NCI-H2171 treated with DMSO at 0.1 percent for 48 hours (cell line): ENCODE measurements at places on chromosomes 13 and 19.
A peak's percentile ranks its signal among the peaks of the same experiment; 100 is the strongest.

DNA sequence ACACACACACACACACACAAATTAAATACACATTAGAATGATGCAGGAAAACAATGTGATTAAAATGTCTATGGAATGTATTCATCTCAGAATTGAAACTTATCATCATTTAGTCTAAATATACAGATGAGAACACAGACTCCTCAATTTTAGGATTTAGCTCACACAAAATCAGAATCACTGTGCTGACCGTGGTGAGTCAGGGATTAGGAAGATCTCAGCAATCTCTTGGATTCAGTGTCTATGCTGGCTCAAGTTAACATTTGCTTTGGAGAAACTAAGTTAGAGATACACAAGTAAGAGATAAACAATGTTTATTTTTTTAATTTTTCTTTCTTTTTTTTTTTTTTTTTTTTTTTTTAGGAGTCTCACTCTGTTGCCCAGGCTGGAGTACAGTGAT lies 323.6 kb downstream of the KLF12 start:
- no peak for DNase-seq

DNA sequence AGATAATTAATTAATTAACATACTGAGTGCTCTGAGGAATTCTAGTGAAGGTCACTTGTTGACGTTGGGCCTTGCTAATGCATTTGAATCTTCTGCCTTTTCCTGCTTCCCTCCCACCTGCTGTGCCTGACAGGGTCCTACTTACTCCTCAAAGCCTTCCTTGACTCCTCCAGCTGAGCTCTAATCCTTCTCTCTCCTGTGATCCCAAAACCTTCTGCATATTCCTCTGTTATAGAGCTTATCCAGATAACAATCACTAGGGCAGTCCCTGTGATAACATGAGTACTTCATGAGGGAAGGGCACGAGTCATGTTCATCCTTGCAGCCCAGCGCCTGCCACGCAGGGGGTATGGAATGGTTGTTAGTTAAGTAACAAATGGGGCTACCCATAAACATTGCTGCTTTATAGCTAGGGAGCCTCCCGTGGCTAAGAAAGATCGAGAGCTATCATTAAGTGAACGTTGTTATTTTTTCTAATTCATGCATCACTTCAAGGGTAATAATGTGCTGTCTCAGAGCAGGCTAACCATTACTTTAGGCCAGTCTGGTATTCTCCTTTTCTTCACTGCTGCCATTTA lies 19.1 kb upstream of the SPATA13 start:
- no peak for DNase-seq

DNA sequence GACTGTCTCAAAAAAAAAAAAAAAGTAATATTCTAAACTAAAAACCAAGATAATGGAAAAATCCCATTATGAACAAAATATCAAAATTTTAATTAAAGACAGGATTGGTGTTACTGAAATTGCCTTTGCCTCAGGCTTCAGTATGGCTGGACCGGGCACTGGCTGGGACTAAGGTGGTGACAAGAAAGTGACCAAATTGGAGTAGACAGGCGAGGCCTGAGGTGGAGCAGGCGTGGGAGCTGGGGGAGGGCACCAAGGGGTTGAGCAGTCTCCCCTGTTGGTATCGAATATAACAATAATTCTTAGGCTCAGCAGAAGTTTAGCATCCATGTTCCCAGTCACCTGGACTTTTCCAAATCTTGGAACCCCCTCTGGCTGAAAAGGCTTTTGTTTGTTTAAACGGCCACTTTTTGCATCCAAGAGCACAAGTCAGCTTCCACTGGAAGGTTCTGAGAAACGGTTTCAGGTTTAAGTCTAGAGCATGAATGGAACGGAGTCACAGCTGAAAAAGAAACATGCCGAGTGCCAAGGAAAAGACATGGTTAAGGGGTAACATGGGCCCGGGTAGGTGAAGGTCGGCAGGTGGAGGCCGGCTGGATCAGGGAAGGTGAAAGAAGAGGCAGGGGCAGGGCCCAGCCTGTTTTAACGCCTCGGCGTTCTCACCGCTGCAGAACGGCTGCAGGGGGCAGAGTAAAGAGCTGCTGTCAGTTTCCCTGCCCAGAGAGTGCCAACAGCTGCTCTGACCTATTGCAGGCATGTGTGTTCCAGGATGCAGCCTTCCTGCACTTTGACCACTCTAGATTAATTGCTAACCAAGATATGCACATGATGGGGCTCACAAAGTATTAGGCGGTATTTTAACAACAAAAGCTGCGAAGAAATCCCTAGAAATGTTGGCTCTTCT lies 104.4 kb downstream of the TM9SF2 start:
- DNase-seq: peak; percentile 65

DNA sequence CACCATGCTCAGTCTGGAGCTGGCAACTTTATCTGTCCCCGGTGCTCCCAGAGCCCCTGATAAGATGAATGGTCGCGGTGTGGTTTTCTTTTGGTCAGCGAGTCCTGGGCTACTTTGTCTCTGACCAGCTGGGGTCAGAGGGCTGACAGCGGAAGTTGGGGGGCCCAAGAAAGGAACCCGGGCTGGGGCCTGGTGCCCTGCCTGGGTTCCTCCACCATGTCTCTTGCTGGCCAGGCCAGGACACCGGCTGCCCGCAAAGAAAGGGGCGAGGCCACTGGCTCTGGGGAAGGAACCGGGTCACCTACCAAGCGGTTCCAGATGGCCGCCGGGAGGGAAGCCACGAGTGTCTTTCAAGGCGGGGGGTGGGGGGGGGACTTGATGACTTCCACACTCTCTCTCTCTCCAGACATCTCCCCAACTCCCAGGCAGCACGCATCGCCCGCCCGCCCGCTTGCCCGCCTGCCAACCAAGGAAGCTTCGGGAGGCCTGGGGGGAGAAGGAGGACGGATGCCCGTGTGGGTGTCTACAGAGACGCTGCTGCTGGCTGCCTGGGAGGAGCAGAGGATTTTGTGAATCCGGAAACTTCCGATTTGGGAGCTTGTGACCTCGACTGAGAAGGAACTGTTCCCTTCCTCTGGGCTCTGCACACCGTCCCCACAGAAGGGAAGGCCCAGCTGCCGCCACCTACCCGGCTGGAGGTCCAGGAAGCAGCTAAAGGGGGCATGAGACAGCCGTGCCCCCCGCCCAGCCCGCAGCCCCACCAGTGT lies 1.1 kb downstream of the PIP5K1C start:
- DNase-seq: no peak

GRCh38 chr13:48144413-48145035 lies 49.6 kb upstream of the MED4 start:
- DNase-seq: no peak

DNA sequence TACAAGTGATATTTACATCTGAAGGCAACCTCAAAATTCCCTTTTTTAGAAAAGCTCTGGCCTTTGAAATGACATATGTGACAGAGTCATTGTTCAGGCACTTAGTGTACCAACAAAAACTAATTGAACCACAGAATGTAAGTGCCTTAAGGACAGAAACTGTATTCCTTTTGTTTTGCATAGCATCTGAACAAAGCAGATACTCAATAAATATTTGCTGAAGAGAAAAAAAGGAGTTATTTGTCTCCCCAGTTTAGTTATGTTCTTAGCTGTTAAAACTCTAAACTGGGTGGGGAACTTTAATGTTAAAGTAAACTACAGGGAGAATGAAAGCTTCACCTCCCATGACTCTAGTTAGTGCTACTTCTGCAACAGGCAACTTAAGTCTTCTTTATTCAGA lies 56.8 kb upstream of the KLF5 start:
- no peak for DNase-seq

DNA sequence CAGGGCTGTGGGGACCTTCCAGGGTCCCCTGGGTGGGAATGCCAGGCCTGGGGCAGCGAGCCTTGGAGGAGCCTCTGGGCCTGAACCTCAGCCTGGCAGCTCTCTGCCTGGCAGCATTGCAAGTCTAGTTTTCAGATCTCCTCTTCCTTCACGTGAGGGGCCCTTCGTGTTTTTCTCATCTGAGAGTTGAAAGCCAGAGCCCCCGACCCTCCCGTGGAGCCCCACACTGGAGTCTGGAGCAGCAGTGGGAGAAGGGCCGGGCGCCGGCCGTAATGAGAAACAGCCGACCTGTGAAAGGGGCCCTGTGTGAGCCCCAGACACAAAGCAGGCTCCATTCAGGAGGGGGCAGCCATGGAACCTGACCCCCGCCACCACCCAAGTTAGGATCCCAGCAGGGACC lies 19.3 kb downstream of the TMED1 start:
- no peak for DNase-seq

- no peak for DNase-seq
These were observed 39.1 kb downstream of the USP12 start for GRCh38 chr13:27132538-27132937.

DNA sequence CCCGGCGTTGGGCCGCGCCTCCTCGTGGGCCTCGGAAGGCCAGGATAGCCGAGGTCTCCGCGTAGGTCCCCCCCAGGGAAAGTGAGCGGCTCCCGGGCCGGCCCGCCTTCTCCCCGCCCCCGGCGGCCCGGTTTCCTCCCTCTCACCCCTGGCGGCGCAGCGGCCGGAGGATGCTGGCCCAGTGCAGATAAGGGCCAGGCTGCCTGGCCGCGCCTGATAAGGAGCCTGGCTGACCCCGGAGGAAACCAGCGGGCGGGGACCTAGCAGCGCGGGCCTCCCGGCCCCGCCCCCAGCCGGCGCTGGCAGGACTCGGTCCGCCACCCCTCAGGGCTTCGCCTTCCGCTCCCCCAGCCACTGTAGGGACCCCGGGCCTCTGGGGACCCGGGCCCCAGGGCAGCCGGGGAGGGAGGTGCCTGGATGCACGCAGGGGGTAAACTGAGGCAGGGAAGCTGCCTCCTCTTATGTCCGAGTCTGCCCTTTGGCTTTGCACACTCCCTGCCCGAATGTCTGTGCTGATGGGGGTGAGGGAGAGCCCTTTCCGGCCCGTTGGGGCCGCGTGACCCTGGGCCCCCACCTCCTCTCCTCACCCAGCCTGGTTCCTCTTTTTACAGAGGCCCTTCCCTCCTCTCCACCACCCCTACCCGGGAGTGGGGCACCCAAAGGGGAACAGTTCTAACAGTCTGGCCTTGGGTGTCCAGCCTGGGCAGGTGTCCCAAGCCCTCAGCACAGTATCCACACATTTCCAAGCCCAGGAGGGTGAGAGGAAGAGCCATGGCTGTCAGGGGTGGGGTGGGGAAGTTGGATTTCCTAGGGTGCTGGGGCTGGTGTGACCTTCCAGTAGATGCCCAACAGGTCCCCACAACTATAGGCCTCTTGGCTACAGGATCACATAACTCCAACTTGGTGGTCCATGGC lies at the start of gene LYL1:
Gene LYL1 (minus strand): TSS at position 193 of the 915 bp plus-strand sequence. CDS start 1,687 bp downstream, outside the sequence.
- no peak for DNase-seq

- no peak for DNase-seq
These were observed 243.4 kb downstream of the ENOX1 start for GRCh38 chr13:43543331-43543730.
